ENCODE measurements at places on chromosomes 5 and 9.

DNA sequence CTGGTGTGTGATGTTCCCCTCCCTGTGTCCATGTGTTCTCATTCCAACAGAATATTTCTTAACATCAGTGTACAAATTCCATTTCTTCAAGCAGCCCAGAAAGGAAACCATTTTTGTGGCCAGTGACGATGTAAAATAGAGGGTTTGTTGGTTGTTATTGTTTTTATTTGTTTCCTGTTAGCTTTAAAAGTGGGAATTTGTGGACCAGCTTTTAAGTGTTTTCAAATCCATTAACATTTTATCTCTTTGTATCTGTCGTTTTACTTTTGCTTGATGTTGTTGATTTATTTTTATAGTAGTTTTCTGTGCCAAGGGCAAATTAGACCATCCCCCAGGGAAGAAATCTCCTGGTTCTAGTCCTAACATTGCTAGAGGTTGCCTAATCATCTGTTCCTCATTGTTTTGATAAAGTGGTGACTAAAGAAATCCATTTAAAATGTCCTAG, 100.0 kb downstream of the GDNF start:
- no peak for DNase-seq

DNA sequence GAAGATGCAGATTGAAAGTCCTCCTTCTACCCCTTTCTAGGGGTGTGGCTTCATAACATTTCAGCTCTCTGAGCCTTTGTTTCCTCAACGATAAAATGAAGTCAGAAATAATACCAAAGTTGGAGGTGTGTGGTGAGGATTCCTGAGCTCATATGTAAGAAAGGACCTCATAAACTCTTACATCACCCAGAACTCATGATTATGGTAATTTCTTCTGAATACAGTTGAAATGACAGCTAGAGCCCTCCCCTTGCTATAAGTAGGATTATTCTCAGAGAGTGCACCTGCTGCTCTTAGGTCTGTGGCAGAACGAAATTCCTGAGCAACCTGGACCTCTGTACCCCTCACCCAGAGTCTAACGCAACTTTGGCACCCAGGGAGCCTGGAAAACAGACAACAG, 291.4 kb upstream of the KLF4 start:
- DNase-seq = no peak

GRCh38 chr5:79842991-79843390, 148.1 kb downstream of the MTX3 start:
- DNase-seq = no peak

DNA sequence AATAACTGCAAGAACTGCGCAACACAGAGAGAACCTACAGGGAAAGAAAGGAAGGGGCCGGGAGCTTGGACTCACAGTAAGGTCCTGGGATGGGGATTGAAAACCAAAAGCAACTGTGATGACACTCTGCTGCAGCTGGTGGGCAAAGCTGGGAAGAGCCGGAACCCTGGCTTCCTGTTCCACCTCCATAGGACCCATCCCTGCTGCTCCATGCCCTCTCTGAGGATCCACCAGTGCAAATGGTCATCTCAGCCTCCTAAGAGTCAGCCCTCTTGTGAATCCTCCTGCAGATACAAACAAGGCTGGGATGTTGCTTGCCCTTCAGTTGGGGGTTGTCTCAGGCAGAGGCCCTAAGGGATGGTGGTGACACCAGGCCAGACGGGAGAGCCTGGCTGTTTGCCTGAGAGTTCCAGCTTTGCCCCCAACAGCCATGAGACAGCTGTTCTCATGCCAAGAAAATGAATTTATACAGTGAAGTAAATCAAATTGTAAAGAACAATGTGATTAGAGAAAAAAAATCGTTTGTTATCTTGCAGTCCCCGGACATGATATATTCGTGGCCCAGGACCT, 90.8 kb downstream of the TENT4A start:
- no peak for DNase-seq

DNA sequence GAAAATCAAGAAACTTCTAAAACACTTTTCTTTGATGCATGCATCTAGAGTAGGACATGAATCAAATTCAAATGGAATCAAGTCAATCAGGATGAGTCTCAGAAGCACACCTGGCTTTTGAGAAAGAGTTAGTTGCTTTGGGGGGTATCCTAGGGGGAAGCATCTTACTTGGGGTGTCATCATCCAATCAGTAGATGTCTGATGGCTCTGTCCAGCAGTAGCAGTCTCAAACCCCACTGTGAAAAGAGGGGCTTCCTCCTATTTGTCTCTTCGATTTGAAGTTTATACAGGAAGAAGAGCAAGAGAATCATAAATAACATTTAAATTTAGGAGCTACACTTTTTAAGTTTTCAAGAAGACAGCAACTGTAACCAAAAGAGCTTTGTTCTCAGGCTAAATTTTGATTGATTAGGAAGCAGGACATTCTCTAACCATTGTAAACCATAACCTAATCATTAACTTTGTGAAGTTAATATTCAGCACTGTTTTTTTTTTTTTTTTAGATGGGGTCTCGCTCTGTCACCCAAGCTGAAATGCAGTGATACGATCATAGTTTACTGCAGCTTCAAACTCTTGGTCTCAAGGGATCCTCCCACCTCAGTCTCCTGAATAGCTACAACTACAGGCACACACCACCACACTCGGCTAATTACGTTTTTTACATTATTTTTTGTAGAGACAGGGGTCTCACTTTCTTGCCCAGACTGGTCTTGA, 614.7 kb downstream of the CSNK1G3 start:
- no peak for DNase-seq
